CD4-positive, alpha-beta T cell (primary cell): ENCODE measurements at places on chromosomes 3 and 15. TPM values are rescaled to one million over a fixed set of nuclear protein-coding genes. Genes with fewer than 3 reads are reported as not detected.
A peak's percentile ranks its signal among the peaks of the same experiment; 100 is the strongest.

The C3orf49 gene
- not detected for total RNA-seq

The CALML4 gene
- total RNA-seq: 1.5 TPM

The CCDC39 gene
- not detected for total RNA-seq

DNA sequence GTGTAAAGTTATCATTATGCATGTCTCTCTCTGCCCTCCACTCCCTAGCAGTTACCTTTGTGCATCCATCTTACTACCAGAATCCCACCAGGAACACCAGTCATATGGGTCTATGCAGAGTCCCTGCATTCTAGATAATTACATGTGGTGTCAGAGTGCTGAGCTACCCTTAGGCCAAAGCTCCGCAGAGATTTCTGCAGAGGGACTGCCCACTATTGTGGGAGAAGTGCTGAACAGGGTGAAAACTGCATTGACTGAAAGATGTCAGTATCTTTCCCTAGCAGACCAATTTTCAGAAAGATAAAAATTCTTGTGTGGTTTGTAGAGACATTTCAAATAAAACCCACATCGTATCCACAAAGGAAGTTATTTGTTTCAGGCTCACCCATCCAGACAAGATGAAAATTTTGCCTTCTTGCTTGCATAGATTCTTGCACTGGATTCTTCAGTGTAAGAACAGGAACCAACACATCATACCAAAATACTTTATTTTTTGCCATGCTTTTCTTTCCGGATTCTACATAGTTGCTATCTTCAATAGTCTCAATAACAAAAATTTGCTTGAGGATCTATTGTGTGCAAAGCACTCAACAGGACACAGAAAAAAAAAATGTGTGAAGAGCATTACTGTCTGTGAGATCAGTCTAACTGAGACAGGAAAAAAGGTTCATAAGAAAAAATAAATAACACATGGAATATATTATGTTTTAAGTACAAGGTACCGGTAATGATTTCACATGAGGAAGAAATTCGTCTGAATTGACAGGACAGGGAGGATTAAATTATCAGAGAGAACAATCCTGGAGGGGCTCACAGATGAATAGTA is 32.0 kb upstream of the CCDC80 start:
- peak; percentile 38 for DNase-seq

DNA sequence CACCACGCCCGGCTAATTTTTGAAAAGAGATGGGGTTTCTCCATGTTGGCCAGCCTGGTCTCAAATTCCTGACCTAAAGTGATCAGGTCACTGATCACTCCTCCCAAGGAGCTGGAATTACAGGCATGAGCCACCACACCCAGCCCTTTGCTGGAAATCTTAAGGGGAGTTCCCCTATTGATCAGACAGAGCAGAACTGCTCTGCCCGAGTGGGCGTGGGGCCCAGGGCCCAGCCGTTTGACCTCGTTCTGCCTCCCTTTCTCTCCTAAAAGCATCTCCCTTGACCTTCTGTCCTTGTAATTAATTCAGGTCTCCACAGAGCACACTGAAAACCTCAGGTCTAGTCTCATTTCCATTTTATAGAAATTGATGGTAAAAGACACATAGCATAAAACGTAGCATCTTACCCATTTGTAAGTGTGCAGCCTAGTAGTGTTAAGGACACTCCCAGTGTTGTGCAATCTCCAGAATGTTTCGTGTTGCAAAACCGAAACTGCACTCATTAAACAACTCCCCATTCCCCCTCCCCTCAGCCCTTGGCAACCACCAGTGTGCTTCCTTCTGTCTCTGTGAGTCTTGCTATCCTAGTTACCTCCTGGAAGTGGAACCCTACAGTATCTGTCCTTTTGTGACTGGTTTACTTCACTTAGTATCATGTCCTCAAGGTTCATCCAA is 89.3 kb downstream of the SLCO3A1 start:
- peak; percentile 78 for DNase-seq

The SEMA3F gene
- total RNA-seq: 0.22 TPM

The GPR62 gene
- total RNA-seq: not detected

DNA sequence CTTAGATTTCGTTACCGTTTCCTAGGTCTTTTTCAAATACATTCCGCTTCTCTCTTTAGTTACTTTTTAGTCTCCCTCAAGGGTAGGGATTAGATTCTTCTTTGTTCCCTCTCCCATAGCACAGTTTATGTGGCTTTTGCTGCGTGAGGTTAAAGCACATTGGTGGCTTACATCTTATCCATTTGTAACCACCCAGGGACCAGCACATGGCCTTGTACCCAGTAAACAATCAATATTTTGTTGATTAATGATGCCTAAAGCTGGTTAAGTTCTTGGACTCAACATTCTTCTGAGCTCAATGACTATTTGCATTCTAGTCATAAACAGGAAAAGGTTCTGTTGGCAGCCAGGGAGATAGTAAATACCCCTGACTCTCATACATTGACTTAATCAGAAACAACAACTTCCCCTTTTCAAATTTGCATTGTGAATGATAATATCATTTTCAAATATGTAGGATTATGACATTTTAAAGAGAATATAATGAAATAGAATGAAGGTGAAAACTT is 60.2 kb downstream of the CACNA1D start:
- no peak for DNase-seq

DNA sequence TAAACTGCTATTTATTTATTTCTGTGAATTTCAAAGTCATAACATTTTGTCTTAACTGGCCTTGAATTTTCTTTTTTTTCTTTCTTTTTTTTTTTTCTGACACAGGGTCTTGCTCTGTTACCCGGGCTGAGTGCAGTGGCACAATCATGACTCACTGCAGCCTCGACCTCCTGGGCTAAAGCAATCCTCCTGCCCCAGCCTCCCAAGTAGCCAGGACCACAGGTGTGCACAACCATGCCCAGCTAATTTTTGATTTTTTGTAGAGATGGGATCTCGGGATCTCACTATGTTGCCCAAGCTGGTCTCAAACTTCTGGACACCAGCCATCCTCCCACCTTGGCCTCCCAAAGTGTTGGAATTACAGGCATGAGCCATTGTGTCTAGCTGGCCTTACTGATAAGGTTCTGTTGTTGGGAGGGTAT is 77.4 kb upstream of the TNFSF10 start:
- DNase-seq: no peak

- no peak for DNase-seq
Observed at GRCh38 chr3:190458040-190458439, 8.3 kb upstream of the TMEM207 start.

DNA sequence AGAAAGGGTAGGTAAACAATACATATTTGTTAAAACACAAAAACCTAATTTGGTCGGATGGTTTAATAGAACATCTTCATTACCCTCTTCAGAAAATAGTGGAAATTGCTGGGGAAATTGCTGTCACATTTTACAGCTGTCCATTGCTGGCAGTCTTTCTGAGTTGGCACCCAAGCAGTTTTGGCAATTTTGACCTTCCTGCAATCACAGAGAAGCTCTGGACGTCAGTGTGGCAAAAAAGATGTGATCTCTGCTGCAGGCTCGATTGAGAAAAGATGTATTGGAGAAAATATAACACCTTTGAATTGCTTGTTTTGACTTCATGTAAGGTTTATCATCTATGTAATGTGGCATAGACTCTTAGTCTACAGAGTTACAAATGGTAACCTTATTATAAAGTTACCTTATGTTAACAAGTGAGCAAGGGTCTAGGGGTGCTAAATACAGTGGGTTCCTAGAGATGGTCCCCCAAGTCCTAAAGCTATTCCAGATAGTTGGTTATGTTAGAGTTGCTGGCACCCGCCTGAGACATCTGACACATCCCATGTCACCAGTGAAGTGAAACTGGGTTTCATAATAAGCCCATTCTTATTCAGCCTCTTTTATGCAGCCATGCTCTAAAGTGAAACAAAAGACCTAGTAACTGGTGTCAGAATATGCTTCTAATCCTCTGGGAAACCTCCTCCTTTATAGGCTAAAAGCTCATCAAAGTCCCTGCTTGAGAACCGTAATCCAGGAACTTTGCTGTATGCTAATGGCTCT is 14.0 kb downstream of the UBE2E1 start:
- no peak for DNase-seq

The DNASE1L3 gene
- total RNA-seq: 0.80 TPM

The GPR149 gene
- not detected for total RNA-seq

- DNase-seq: no peak
Observed at GRCh38 chr3:143040261-143040879, 39.0 kb downstream of the U2SURP start.

DNA sequence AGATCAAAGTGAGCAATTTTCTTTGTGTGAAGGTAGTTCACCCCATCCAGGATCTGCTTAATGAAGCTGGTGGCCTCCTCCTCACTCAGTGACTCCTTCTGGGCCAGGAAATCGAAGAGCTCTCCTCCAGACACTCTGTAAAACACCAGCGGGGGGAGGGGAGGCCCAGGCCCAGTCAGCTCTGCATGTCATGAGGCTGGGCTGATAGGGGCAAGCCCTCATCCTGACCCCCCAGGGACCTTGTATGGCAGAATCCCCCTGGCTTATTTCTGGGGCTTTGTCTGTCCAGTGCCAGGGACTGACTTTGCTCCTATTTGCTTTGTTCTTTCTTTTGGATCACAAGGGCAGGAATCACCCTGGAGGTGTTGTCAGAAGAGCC is 74.9 kb downstream of the DAPK2 start:
- DNase-seq: peak; percentile 56

The IL17RD gene
- total RNA-seq: not detected

- no peak for DNase-seq
Observed at GRCh38 chr15:74612677-74613076, 3.0 kb upstream of the CLK3 start.

GRCh38 chr15:83284559-83285283 is at the start of gene BNC1:
Gene BNC1 (minus strand): TSS chr15:83284664. CDS start chr15:83284628, 36 bp downstream.
- no peak for DNase-seq

- DNase-seq: no peak
Observed at GRCh38 chr15:57589281-57589680, 2.4 kb upstream of the MYZAP start.

DNA sequence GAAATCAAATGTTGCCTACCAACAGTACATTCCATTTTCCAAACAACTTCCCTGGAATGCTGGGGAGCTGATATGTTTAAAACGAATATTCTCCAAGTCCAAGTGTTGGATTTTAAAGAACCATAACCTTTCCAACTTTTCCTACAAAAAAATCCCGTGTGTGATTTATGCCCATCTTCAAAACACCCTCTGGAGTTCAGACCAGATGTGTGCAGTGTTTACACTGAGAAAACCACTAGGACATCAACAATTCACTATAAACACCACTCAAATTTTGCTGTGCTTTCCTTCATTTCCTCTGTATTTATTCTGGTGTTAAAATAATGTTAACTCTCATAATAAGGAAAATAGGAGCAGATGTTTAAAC is 2.4 kb downstream of the VGLL4 start:
- no peak for DNase-seq

DNA sequence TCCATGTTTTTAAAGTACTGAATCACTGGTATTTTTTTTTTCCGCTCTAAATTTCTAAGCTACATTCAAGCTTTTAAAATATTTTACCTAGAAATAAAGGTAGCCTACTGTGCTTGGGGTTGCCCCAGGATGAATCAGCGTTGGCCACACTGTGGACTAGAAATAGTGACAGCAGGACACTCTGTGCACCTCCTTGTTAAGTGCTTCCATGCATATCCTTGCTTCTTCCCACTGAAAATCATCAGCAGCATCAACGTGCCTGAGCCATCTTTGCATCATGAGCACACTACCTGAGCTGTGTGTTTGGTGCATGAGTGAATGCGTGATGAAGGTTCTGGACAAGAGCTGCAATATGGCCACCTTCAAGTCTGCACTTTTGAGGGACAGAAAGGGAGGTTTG is 142.0 kb upstream of the SLC2A2 start:
- DNase-seq: no peak

The TLNRD1 gene
- 12.3 TPM for total RNA-seq

The SLC2A2 gene
- not detected for total RNA-seq

GRCh38 chr15:51969728-51970127 is 1.9 kb downstream of the LEO1 start:
- no peak for DNase-seq
